Nucleus accumbens (tissue), 56 donors: ENCODE measurements at places on chromosomes 13 and 19.

GRCh38 chr19:28170066-28170465, 1042.9 kb downstream of the UQCRFS1 start:
- DNase-seq = no peak

- no peak for DNase-seq
Observed at GRCh38 chr19:1601613-1602064, 3.6 kb downstream of the UQCR11 start.

GRCh38 chr13:89925107-89925506, 1422.4 kb upstream of the MIR17HG start:
- no peak for DNase-seq

GRCh38 chr13:32107474-32107873, 75.9 kb downstream of the FRY start:
- DNase-seq = no peak
